ENCODE measurements at places on chromosomes 5 and 9.

- DNase-seq: no peak
Measured at GRCh38 chr5:61632064-61632463, 300.0 kb downstream of the ZSWIM6 start.

GRCh38 chr5:41447650-41448510 lies 62.5 kb downstream of the PLCXD3 start:
- DNase-seq: no peak

DNA sequence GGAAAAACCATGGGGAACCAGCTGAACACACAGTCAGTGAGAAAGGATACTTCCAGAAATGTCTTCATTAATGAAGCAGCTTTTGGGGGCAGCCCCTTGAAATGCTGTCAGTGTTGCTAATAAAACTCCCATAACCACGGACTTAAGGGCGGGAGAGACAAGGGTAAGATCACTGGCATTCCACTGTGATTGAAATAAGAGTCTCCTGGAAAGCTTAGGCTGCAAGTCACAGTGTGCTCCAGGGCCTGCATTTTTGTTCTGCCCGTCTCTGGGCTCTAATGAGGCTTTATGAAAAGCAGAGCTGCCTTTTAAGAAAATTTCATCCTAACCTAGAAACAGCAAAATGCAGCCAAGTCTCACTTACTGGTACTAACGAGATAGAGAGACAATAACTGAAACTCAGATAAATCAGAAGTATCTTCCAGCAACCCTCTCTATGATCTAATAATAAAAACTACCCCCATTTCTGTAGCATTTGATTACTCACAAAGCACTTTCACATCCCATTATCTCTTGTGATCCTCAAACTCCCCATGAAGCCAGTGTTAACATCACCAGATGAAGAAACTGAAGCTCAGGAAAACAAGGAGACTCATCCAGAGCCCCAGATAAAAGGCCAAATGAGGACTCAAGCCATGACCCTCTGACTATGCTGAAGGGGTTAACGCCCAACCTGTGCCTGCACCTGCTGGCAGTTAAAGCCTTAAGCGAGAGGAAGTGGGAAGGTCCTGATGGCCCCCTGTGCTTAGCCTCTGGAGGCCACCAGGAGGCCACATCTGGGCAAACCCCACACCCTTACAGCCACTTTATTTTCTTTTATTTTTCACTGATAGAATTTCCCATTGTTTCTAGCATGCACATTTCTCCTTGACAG lies 37.5 kb downstream of the SPOCK1 start:
- DNase-seq: no peak

DNA sequence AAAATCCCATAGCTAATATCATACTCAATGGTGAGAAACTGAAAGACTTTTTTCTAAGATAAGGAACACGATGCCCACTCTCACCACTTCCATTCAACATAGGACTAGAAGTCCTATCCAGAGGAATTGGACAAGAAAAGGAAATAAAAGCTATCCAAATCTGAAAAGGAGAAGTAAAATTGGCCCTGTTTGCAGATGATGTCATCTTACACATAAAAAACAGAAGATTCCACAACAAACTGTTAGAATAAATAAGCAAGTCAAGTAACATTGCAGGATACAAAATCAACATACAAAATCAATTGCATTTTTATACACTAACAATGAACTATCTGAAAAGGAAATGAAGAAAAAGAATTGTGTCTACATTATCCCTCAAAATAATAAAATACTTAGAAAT lies 308.0 kb downstream of the MCTP1 start:
- DNase-seq: no peak

DNA sequence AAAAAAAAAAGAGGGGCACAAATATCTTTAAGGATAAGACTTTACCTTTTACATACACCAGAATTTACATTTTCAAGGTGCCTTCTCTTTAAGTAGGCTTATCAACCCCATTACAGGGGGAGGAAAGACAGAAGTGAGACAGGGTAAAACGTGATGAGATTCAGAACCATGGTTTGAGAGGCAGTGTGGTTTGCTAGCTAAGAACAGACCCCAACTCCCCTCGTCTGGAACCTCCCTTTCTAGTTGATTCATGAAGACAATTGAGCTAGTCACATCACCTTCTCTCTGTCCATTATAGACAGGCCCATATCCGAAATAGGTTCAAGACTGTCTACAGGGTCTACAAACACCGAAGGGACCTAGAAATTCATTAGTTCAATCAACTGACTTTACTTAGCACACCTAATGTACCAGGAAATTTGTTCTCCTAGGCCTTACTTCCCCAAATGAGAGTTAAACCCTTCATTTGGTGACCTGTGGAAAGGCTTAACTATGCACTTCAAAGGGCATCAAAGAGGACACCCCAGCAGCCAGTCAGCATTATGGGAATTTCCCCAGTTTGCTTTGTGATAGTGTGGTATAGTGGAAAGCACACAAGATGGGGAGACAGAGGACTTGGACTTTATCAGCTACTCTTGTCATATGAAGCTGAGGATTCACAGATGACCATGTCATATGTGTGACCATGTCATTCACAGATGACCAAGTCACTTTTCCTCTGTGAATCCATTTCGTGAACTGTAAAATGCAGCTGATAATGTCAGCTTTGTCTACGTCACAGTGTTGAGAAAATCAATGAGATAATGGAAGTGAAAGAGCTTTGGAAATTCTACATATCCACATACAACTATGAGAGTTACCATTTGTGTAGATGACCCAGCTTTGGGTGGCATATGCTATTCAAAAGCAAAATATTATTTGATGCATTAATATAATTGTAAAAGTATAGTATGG lies 40.2 kb upstream of the CYFIP2 start:
- no peak for DNase-seq

- DNase-seq: no peak
Measured at GRCh38 chr5:158600679-158601078, 499.0 kb downstream of the EBF1 start.

GRCh38 chr9:16485160-16485559 lies 385.3 kb downstream of the BNC2 start:
- DNase-seq: no peak

GRCh38 chr5:139950436-139950835 lies 92.7 kb downstream of the NRG2 start:
- DNase-seq: no peak

DNA sequence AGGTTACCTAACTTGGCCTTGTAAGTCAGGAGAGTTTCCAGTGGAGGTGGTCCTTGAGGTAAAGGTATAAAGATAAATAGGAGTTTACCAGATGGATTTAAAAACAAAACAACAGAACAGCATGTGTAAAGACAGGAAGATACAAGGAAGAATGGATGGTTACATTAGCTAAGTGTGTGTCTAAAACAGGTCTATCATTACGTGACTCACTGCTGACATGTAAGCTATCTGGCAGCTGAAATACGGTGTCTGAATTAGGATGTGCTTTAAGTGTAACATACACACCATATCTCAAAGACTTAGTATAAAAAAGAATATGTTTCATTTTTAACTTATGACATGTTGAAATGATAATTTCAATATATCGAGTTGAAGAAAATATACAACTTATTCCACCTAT lies 405.1 kb upstream of the ADAMTSL1 start:
- DNase-seq: no peak

- no peak for DNase-seq
Measured at GRCh38 chr5:93681432-93681831, 60.0 kb downstream of the POU5F2 start.

GRCh38 chr5:18699681-18700080 lies 1065.4 kb downstream of the TAF11L14 start:
- no peak for DNase-seq

DNA sequence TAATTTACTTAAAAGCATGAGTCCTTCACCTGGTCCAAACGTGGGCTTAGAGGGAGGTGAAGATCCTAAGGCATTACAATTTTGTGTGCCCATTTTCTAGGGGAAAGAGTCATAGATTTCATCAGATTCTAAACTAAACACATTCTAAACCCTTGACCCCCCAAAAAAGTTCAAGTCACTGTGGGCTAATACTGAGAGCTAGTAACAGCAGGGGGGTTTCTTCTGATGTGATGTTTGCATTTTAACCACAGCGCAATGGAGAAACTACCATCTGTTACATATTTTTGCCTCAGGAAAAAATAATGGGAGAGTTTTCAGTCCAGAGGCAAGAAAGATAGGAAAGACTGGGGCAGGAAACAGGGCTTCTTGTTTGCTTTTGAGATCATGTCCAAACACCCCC lies 110.8 kb upstream of the SLC1A3 start:
- DNase-seq: no peak

- DNase-seq: no peak
Measured at GRCh38 chr5:178778919-178779318, 48.5 kb upstream of the ZNF354A start.

GRCh38 chr5:67206929-67207328 lies 10.3 kb upstream of the CD180 start:
- DNase-seq: no peak
